ENCODE measurements at places on chromosomes 5 and 9.

DNA sequence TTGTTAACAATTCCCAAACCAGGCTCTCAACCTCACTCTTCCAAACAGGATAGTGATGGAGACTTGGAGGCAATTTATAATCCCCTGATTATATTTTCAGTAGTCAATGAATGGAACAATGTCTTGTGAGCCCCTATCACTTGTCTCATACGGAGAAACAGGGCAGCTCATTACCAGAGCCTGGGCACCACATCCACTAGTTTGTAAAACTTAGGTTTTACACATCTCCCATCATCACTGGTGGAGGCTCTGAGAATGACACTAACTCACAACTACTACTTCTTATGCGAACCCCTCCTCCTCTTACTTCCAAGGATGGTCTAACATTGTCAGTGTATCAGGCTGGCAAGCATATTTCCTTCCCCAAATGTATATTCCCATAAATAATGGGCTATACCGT lies 253.7 kb downstream of the EPB41L4A start:
- DNase-seq: no peak

DNA sequence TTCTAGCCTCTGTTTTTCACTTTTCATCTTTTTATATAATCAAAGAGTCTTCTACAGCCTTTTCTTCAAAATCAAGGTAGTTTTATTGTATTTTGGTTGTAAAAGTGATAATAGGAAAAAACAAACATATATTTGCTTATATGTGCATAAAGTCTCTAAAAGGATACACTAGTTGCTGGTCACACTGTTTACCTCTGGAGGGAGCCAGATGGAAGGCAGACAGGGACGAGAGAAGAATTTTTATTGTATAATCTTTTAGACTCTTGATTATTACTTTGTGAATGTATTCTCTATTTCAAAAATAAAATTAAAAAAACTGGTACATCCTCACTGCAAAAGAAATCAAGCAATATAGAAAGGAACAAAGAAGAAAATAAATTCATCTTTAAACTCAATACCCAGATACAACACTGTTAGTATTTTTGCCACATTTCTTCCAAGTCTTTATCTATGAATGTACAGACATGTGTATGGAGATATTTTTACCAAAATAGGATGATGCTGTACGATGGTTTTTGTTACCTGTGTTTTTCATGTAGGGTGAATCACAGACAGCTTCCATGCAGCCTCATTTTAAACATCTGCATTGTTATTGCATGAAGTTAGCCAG lies 6.1 kb upstream of the RNF183 start:
- DNase-seq: peak; percentile 82

- no peak for DNase-seq
These were observed 142.9 kb upstream of the DAP start for GRCh38 chr5:10903786-10904560.

GRCh38 chr5:140546851-140547507 lies 483 bp upstream of the EIF4EBP3 start:
- DNase-seq: no peak

DNA sequence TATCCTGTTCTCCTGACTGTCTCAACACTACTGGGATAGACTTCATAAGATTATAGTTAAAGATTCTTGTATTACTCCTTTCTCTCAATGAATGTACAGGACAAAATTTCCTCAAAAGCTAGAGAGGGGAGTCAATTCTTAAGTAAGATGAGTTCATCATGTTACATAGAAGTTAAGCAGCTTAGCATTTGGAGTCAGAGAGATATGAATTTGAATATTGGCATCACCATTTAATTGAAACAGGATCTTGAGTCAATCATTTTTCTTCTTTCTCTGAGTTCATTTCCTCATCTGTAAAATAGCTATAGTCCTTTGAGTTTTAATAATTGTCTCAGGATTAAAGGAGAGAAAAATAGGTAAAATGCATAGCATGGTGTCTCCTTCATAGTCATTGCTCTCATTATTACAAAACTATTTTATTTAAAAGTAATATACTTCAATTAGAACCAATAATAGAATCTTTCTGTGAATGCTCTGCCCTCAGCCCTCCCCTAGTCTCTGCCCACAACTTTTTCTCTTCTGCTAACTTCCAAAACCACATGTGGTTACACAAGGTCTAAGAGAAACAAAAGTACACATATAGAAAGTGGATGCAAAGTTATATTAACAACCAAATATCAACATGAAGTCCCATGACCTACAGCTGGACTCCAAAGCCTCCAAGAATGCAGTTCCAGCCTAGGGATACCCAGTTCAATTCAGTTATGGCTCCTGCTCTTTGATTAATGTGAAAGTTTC lies 265.6 kb downstream of the TLE1 start:
- DNase-seq: no peak

- DNase-seq: peak; percentile 49
These were observed 21.3 kb upstream of the GLRX start for GRCh38 chr5:95843733-95844223.

GRCh38 chr5:177578316-177578715 lies 13.7 kb upstream of the TMED9 start:
- no peak for DNase-seq

GRCh38 chr9:102550886-102551285 lies 444.2 kb upstream of the CYLC2 start:
- DNase-seq: no peak
